ENCODE measurements at places on chromosomes 6 and 20.

DNA sequence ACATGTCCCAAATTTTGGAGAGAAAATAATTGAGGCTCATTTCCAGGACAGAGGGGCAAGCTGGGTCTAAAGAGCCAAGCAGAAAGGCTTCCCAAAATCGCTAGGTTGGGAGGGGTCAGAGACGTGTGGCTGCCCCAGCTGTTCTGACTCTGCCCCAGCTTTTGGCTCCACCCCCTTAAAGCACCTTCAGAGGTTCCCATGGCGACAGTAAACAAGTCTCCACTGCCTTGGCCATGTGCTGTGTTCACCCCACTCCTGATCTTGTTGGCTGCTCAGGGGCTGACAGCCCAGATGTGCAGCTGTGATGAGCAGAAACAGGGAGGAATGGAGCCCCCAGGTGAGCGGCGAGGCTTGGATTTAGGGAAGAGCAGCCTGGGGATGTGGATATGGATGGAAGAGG is 72.8 kb upstream of the SPTLC3 start:
- no peak for DNase-seq

- DNase-seq, result no peak
These were observed 83.3 kb downstream of the PREX1 start for GRCh38 chr20:48744515-48744914.

- no peak for DNase-seq
These were observed 483.2 kb upstream of the NRSN1 start for GRCh38 chr6:23642849-23643248.

GRCh38 chr6:140932909-140933308 is 1199.8 kb upstream of the GJE1 start:
- no peak for DNase-seq

DNA sequence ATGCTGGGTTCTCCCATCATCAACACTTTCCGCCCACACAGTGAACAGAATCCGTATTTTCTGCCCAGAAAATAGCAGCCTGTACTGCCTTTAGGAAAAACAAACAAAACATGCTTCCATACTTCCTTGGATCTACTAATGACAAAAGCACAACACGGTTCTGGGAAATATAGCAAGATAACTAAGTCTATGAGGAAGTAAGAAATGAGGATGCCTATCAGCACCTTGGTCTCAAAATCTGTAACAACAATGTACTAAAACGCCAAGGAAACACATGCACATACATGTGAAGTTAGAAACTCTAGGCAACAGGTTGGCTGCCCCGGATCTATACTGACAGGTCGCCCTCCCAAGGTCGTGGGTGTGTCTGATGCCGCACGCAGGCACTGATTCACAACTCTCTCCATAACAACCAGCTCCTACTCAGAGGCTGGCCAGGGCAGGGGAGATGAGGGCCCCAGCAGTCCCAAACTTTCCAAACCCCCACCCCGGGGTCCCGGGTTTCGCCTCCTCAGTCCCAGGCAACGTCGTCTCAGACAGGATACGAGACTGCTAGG is 710 bp downstream of the BTBD9 start:
- no peak for DNase-seq
